ENCODE measurements at places on chromosomes 5 and 9. TPM values are rescaled to one million over a fixed set of nuclear protein-coding genes. Genes with fewer than 3 reads are reported as not detected.

DNA sequence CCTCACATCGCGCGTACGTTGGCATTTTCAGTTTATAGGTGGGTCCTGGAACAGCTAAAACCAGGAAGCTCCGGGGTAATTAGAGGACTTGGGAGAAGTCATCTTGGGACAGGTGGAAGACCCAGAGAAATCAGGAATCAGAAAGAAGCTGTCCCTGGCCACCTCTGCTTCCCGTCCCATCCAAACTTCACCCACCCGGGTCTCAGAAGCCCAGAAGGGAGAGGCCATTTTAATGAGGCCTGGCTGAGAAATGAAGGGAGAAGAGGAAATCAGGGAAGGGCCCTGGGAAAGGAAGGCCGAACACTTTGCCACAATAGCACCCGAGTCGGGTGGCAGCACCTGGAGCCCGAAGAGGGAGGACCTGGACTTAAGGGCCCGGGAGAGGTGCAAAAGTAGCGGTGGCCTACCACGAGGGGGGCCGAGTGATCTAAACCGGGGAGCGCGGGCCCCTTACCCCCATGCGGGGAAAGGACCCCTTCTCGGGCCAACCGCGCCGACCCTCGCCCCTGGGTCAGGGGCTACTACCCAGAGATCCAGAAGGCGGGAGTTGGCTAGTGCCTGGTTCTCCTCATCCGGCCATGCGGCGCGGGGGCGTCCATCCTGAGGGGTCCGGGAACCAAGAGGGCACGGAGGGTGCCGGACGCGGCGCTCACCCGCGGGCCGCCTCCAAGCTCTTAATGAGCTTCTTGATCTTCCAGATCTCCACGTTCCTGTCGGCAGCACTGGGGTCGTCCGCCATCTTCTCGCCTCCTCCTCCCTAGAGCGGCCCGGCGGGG is 668 bp downstream of the ETF1 start:
- no peak for DNase-seq

DNA sequence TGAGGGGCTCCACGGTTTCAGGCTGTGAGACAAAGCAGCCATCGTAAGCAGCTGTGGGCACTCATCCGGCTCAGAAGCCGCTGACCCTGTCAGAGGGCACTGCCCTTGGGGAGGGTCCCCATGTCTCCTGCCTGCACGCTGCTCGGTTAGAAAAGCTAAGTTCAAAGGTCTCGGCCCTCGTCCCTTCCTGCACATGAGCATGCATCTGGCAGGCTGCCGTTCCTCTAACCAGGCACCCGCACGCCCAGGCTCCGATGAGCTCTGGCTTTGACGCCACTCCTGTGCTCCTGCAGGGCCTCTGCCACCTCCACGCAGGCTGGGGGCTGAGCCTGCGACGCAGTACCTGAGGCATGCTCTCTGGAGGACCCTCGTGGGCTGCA is 51.3 kb downstream of the NKD2 start:
- DNase-seq, result no peak

DNA sequence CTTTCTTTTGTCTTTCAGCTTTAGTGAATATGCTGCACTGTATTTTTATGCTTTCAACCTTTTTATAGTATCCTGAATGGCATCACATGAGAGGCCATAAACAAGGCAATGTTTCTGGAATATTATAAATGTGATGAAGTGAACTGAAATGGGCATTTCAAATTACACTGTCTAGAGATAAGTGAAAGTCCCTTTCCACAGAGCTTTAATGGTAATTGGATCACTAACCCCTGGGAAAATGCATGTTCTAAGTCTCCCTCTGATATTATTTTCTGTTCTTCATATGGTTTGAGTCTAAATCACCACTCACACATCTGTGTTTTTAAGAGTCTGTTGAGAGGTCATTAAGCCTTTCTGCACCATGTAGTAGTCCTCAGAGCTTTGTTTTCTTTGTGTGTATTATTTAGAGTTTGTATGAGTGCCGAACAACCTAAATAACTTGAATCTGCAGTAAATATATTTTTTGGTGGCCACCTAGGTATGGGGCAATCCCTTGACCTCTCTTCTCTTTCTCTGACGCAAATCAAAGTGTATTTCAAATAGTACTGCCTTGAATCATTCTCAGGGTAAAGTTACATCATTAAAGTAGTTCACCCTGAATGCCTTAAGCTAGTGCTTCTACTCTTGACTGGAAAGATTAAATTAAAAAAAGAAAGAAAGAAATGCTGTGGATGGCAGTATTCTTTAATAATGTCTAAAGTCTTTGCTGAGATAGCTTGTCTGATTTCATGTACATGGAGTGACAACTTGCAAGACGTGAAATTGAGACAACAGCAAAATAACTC is 1931.0 kb upstream of the CDH6 start:
- no peak for DNase-seq

The RNF183 gene
- total RNA-seq, result not detected

The HMCN2 gene
- total RNA-seq, result 0.23 TPM

The RPL35 gene
- total RNA-seq, result 7,098 TPM

The GCNT1 gene
- 1.7 TPM for total RNA-seq

The PCDHA10 gene
- total RNA-seq, result not detected

All from HT1080 (cell line).